ENCODE measurements at places on chromosomes 1 and 21. TPM values are rescaled to one million over a fixed set of nuclear protein-coding genes. Genes with fewer than 3 reads are reported as not detected.

TMED5 gene
- total RNA-seq = 29.6 TPM

NBPF10 gene
- 0.63 TPM for total RNA-seq

KISS1 gene
- total RNA-seq = 2.1 TPM

TMCO4 gene
- 10.8 TPM for total RNA-seq

S100PBP gene
- total RNA-seq = 60.1 TPM

TRIM45 gene
- total RNA-seq = 1.3 TPM

TMEM200B gene
- 0.49 TPM for total RNA-seq

NBPF4 gene
- total RNA-seq = not detected

PGBD5 gene
- total RNA-seq = 0.25 TPM

CIART gene
- total RNA-seq = 1.7 TPM

OR2AK2 gene
- total RNA-seq = not detected

KRTAP19-3 gene
- not detected for total RNA-seq

PODN gene
- 0.25 TPM for total RNA-seq

CRYBG2 gene
- total RNA-seq = not detected

UBL4B gene
- total RNA-seq = not detected

MCOLN3 gene
- total RNA-seq = not detected

AGL gene
- total RNA-seq = 13.2 TPM

FMO4 gene
- total RNA-seq = 0.16 TPM

ZCCHC17 gene
- 30.9 TPM for total RNA-seq

MATN1 gene
- total RNA-seq = 0.13 TPM

CFHR1 gene
- total RNA-seq = not detected

SLC6A9 gene
- 0.63 TPM for total RNA-seq

AMY2A gene
- total RNA-seq = not detected

TMPRSS3 gene
- not detected for total RNA-seq

TMEM79 gene
- 0.81 TPM for total RNA-seq

OPTC gene
- total RNA-seq = not detected
